Putamen (tissue), 1 donor: ENCODE measurements at places on chromosomes 11 and 22.

DNA sequence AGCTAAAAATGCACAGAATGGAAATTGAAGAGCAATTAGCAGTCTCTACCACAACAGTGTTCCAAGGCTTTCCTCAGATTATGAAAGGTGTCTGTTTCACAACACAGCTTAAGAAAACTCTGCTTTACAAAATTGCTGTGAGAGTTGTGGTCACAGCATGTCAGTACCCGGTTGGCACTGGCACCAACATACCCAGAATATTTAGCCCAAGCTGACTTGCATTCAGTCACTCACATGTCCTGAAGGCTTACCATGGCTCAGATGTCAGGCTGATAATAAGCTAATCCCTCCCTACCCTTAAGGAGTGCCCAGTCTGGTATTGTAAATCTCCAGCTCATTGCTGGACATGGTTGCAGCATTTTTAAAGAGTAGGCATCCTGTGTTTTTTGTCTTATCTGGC is 14.9 kb downstream of the NCR3LG1 start:
- no peak for DNase-seq

DNA sequence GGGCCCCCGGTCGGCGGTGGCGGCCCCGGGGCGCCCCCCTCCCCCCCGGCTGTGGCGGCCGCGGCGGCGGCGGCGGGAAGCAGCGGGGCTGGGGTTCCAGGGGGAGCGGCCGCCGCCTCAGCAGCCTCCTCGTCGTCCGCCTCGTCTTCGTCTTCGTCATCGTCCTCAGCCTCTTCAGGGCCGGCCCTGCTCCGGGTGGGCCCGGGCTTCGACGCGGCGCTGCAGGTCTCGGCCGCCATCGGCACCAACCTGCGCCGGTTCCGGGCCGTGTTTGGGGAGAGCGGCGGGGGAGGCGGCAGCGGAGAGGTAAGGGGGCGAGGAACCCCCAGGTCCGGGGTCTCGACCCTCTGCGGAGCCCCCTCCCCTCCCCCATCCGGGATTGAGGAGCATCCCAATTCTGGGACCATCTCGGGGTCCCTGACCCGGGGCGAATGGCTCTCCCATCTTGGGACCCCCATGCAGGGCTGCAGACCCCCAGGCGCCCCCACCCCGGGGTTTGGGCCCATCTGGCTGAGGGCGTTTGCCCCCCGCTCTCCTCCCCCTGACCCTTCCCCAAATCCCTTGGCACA is 431 bp downstream of the KMT2A start:
- DNase-seq = no peak

DNA sequence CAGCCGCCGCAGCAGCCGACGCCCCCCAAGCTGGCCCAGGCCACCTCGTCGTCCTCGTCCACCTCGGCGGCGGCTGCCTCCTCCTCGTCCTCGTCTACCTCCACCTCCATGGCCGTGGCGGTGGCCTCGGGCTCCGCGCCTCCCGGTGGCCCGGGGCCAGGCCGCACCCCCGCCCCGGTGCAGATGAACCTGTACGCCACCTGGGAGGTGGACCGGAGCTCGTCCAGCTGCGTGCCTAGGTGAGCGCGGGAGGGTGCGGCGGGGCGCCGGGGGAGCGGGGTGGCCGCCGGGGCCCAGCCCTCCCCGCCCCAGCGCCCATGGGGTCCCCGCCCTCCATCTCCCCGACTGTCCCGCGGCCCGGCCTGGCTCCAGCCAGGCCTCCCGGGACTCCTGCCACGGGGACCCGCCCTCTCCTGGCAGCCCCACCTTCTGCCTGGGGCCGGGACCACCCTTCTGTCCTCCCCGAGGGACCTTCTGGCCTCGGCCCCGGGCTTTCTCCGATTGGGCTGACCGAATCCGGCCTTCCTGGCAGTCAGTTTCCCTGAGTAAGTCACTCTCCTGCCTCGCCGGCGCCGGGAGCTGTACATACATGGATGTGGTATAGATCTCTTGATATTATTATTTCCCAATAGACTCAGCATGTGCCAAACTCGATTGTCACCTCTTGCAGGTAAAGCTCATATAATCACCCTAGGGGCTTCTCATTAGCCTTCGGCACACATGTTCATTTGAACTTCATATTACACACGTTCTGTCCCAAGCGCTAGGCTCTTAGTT is 720 bp downstream of the PACS1 start:
- no peak for DNase-seq

- DNase-seq = peak; percentile 81
Measured at GRCh38 chr11:127000291-127000968, at the start of gene KIRREL3. Gene KIRREL3 (minus strand): TSS chr11:127000770.

- no peak for DNase-seq
Measured at GRCh38 chr11:11772865-11773515, 68.8 kb upstream of the USP47 start.
